Daoy (cell line): ENCODE measurements at places on chromosomes 3 and 15.

DNA sequence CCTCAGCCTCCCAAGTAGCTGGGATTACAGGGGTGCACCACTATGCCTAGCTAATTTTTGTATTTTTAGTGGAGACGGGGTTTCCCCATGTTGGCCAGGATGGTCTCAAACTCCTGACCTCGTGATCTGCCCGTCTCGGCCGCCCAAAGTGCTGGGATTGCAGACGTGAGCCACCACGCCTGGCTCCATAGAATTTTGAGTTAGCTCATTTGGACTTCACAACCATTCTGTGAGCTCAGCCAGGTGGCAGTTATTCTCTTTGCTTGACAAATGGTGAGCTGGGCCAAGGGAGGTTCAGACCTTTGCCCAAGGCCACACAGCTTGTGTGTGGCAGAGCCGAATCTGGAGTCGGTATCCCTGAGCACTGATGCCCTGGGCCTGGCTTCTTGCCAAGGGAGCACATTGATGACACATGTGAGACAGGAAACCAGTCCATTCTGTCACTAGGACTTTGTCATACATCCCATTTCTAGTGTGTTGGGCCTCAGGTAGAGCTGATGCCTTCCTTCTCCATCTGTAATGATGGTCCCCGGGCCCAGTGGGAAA, 17.6 kb downstream of the PODXL2 start:
- DNase-seq: no peak

GRCh38 chr3:73493543-73494308, 131.0 kb downstream of the PDZRN3 start:
- DNase-seq: no peak

GRCh38 chr3:126676919-126677705, 22.2 kb upstream of the TXNRD3 start:
- no peak for DNase-seq

GRCh38 chr3:143989461-143989860, 17.8 kb downstream of the DIPK2A start:
- no peak for DNase-seq

DNA sequence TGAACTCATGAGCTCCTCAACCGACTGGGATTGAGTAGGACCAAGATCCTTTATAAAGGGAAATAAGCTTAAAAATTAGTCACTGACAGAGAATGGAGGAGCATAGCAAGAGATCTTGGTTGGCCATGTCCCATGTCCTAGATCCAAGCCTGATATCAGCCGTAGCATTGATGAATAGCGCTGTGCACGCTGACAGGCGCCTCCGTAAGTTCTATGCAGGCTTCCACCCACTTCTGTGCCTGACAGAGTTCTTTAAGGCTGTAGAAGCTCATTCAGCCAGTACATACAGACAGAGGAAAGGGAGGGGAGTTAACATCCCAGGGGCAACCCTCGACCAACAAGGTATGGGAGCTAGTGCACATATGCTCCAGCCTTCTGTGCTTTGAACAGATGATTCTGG, 251.7 kb upstream of the TBC1D5 start:
- DNase-seq: no peak

GRCh38 chr3:11162401-11163345, 8.4 kb downstream of the HRH1 start:
- no peak for DNase-seq

DNA sequence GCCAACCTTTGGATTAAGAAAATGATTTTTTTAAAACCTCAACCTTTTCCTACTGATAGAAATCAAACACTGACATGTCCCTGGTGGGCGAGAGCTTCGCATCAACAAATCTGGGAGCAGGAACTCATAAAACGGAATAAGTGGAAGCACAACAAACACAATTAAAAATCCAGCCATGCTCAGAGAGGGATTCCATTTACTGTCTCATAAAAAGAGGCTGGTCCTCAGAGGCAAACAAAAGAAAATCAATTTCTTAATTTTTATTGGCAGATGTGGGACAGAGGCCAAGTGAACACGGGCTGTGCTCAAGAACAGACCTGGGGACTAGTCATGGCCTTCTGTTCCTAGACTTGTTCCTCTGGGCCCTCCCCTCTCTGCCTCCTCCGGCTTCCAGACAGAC, 214.5 kb downstream of the NTRK3 start:
- DNase-seq: no peak

DNA sequence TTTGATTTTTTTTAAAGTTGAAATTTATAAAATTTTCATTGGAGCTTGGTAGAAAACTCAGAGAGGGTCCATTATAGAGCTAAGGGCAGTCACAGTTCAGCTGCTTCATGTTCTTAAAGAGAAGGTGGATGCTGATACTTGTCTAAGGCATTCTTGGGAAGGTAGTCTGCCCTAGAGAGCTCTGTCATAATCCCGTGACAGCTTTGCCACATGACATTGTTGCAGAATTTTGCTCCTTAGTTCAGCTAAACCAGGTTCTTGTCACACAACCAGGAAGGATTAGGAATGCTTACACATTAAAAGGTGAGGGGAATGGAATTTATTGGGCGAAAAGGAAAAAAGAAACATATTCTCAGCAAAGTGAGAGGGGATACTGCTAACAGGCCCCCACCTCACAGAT, 130.9 kb downstream of the GMNC start:
- no peak for DNase-seq

DNA sequence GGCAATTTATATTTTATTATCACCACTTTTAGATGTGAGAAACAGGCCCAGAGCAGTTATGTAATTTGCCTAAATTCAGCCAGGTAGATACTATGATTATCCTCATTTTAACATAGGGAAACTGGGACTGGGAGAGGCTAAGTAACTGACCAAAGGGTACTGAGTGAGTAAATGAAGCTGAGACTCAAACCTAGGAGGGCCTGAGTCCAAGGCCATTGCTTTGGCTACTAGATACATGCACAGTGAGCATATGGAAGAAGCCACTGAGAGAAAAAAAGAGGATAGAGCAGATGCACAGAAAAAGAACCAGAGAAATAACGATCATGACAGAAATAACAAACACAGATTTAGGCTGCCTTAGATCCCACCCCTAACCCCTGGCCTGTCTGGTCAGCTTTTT, 33.6 kb downstream of the USF3 start:
- DNase-seq: no peak

DNA sequence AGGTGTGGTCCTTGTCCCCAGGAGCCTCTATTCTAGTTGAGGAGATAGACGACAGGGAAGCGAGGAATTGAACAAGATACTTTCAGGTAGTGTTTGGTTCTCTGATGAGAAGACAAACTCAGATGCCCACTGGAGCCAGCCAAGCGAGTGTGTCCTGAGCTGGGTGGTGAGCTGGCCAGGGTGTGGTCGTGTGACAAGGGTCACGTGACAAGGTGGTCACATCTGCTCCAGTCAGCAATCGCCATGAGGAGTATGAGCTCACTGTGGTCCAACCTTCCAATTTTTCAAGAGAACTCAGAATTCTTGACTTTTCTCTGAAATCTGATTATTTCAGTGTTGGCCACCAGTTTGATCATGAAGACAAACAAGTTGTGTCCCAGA, 39.5 kb downstream of the SLC6A6 start:
- DNase-seq: no peak

DNA sequence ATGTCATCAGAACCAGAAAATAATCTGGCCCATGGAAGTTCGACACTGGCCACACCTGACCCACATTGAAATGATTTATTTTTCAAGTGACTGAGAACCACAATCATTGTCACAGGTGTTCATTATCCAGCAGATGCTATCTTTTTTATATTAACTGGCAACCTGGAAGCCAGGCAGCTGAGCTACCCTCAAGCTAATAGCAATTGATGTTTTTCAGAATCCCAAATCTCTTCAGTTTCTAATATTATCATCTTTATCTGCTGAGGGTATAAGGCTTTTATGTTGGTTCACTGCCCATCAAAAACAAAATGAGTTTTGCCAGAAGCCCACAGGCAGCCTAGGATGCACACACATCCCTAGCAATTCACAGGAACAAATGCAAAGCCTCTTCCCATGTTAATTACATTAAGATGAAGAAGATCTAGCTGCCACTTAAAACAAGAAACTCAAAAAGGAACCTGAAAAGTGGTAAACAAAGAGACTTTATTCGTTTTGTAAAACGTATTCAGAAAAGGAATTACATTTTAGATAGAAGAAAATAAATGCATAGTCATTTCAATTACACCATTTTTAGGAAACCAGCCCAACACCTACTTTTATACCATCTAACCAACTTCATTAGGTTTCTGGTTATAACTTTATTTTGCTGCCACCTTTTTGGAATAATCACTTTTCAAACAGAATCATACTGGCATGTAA, 40.9 kb upstream of the STRIT1 start:
- DNase-seq: no peak

- peak; percentile 83 for DNase-seq
These were observed 149.5 kb downstream of the GREM1 start for GRCh38 chr15:32867313-32867626.

DNA sequence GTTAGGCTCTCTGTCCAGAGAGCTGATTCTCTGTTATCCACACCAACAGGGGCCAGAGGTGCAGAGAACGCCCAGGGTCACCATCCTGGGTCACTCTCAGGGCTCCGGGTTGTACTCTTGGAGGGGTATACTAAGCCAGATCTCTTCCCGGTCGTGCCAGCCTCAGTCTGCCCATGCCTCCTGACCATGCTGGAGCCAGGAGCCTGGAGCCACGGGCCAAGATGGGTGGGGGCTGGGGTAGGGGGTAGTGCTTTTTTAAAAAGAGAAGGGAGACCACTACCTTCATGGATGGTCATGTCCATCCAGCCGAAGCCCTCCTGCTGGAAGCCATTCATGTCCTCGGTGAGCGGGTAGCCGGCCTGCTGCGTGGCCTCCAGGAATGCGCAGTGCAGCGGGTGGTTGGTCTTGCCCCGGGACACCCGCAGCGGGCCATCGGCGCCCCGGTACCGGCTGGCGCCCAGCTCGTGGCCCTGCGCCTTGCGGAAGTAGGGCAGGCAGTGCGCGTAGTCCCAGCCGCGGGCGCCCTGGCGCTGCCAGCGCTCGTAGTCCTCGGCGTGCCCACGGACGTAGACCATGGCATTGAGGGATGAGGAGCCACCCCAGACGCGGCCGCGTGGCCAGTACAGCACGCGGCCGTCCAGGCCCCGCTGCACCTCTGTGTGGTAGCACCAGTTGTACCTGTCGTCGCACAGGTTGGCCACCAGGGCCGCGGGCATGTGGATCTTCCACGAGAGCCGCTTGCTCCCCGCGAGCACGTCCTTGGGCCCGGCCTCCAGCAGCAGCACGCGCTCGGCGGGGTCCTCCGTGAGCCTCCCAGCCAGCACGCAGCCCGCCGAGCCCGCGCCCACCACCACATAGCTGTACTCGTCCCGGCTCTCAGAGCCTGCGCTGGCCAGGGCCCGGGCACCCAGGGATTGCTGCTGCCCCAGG, 22.9 kb downstream of the CHDH start:
- DNase-seq: no peak

- peak; percentile 61 for DNase-seq
These were observed 86.4 kb downstream of the NSMCE3 start for GRCh38 chr15:29183071-29183831.
